ENCODE measurements at places on chromosomes 4 and X.

DNA sequence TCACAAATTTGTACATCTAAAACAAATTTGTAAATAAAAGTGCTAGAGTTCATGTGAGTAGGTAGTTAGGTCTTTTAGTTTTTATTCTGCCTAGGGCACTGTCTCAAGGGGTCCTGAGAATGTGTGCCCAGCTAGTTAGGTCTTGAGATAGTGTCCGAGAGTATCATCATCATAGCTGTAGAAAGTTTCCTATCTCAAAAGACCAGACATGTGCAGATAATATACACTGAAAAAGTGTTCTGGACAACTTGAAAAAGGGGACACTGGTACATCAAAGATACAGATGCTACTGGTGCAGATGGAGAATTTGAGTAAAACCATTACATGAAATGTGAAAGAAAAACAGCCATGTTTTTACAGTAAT, 1.8 kb upstream of the ZCCHC4 start:
- no peak for DNase-seq

DNA sequence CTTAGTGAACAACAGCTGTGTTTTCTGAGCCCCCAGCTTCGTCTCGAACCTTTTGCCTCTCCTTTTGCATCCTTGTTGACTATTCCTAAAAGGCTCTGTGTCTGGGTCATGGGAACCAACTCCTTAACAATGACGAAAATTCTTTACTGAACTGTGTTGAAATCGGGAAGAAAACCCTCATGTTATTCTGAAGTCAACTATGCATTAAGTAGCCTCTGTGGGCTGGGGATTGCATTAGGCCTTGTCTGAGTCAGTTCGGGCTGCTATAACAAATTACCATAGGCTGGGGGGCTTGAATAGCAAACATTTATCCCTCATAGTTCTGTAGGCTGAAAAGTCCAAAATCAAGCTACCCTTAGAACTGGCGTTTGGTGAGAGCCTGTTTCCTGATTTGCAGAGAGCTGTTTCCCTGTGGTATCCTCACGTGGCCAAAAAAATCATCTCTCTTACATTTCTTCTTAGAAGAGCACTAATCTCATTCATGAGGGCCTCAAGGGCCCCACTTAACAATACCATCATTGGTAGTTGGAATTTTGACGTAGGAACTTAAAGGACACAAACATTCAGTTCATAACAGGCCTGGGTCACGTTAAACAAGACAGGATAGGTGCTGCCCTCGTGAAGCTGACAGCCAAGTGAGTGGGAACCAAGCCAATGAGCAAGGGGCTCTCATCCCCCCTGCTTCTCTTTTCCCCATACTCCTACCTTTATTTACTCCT, 75.9 kb downstream of the CLNK start:
- no peak for DNase-seq

DNA sequence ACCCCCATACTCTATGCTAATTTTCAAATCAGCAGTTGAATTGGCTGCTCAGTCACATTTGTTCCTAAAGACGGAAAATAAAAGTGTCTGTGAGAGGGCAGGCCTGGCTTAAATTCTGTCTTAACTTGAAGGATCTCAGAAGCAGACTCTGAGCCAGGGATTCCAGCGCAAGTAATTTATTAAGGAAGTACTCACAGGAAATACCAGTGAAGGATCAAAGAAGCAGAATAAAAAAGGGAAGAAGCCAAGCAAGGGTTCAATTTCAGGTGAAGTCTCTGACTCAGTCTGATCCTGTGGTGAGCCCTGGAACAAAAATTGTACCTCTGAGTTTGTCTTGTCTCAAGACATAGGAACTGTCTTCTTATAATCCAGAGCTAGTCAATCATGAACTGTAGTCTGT, 52.2 kb downstream of the IL1RAPL1 start:
- no peak for DNase-seq

DNA sequence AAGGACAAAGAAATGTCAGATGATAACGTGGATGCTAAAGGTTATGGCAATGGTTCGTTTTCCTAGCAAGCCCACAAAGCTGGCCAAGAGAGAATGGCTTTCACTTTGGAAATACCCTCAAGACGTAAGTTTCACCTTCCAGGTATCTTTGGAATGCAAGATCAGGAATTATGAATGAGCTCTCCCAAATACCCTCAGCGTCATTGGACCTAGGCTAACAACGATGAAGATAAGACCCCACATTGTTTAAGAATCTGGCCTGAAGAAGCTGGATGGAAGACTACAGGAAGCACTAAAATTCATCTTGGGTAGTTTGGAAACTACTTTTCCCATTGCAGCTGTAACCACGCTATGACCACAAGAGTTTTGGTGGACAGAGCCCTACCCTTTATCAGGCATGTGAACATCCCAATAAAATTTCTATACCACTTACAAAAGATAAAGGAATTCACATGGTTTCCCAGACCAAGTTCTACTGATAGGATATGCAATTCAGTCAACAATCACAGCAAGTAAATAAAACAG, 111.9 kb downstream of the KDR start:
- DNase-seq = no peak

DNA sequence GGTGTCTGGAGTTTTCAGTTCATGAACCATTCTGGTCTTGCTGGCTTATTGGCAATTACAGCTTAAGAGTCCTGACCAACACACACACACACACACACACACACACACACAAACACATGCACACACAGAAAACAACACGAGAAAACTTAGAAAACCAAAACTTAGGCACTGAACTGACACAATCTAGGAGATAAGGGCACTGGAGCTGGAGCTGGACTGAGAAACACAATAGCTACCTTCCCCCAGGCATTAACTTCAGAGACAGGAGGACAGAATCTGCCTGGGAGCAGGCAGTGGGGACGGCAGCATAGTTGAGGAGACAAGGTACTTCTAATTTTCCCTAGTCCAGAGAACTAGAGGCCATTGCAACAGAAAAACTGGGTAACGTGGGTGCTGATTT, 62.3 kb downstream of the LNX1 start:
- no peak for DNase-seq

DNA sequence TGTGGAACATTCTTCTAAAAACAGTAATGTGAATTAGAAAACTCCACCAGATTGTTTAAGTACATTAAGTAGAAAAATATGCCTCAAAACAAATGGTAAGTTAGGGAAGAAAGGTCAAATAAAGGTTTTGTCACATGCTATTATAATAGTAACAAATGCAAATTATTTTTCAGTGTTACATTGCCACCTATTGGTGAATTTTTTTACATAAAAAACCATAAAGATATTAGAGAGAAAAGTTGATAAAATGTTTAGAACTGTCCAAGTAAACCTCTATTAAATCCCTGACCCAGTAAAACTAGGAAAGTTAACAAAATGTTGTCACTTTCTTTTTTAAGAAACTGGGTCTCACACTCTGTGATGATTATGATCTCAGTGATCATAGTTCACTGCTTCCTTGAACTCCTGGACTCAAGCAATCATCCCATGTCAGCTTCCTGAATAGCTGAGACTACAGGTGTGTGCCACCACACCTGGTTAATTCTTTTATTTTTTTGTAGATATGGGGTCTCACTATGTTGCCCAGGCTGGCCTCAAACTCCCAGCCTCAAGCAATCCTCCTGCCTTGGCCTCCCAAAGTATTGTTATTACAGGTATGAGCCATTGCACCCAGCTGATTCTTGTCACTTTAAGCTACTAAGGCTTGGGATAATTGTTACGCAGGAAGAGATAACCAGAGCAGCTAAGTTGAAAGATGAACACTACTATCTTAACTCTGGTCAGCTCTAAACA, 157.6 kb downstream of the ATRX start:
- DNase-seq = no peak

DNA sequence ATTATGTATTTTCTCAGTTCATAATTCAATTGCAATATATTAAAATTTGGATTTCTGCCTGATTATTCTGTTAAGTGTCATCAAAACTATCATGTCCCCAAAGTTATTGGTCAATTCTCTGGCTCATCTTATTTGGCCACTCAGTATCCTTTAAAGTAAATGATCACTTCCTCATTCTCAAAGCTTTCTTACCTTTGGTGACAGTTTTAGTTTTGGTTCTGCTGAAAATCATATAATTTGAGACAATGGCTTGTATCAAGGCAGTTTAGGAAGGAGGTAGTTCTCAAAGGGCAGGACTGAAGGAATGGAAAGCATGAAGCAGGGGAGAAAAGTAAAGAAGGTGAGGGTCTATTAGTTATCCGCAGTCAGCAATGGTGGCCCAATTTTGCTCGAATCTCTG, 1832.1 kb downstream of the ARAP2 start:
- no peak for DNase-seq

Data from stimulated activated CD4-positive, alpha-beta T cell treated with anti-CD3 and anti-CD28 coated beads, TNF-alpha, amount 100 ng/mL, for 48 hours (primary cell).